ENCODE measurements at places on chromosomes 2 and 18.
A peak's percentile ranks its signal among the peaks of the same experiment; 100 is the strongest.

DNA sequence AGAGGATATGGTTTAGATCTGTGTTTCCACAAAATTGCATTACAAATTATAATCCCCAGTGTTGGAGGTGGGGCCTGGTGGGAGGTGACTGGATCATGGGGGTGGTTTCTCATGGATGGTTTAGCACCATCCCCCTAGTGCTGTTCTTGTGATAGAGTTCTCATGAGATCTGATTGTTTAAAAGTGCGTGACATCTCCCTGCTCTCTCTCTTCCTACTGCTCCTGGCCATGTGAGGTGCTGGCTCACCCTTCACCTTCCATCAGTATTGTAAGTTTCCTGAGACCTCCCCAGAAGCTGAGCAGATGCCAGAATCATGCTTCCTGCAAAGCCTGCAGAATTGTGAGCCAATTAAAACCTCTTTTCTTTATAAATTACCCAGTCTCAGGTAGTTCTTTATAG is 33.1 kb downstream of the LHCGR start:
- no peak for DNase-seq

DNA sequence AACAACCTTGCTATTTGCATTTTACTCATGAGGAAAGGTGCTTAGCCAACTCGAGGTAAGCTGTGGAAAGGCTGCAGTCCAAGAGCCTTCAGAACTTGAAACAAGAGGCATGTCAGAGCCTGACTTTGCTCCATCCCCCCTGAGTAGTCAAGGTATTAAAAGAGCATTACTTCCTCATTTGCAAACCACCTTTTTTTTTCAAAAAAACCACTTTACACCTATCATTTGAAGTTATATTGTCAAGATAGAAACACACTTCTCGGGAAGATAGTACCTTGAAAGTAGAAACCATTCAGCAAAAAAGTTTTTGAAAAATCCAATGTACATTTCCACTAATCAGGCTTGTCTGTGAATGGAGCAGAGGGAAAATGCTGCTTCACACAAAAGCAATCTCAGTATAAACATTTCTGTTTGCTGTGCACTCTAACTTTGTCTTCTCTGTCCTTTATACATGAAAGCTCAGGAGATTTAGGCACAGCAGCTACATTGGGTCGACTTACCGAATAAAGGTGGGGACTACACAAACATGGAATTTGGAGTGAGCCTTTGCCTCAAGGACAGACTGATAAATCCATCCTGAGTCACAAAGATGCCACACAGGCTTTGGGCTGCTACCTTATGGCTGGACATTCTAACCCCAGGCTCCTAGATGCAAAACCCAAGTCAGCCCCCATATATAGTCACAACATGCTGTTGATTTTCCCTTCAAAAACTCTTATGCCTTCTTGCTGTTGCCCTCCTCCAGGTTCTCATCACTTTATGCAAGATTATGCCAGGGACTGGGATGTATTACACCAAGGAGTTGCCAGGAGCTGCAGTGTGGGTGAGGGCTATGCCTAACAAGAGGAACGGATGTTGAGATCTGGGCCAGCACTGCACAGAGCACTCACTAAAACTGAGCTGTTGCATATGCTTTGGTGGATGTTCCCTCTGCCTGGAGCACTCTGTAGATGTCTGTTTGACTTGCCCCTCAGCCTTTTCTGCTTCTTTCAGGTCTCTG is 41.4 kb upstream of the EML4 start:
- peak; percentile 32 for DNase-seq

DNA sequence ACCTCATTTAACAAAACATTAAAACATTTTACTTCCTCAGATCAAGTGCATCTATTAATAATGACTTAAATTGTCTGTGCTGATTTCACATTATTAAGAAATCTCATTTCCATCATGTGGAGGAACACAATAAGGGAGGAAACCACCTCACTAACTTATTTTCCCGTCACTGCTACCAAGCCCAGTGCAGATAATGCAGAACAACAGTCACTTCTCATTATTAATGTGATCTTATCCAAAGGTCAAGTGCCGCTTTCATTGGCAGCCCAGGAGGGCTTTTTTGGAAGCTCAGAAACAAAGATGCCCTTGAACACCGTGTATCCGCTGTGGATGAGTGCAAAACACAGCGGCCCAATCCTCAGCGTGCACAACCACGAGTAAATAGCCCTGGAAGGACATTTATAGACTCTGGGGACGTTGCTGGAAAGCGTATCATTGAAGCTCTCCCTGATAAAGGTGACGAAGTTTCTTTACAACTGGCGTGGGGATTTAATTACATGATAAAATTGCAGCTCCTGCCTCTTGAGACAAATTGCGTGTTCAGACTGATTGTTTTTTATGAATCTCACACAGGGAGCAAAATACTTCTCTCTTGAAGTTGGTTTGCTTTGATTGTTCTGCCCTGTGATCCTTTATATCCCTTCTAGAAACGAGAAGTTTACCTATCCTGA is 13.2 kb downstream of the ASB18 start:
- DNase-seq = no peak

DNA sequence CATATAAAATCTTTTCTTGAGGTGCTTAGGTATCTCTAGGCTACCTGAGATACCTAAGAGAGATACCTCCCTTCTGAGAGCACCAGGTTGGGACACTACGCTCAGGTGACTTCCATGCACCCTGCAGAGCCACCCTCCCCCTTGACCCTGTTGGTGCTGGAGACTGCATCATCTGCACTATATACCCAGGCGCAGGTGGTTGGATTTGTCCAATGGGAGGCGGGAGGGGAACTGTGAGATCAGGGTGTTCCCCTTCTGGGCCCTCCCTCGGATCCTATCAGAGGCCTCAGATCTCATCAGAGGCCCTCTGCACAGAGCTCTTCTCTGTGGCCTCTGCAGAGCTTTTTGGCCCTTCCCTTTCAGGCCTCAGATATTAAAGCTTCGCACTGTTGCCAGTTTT is 158.4 kb downstream of the SH3RF3 start:
- no peak for DNase-seq

GRCh38 chr18:74819433-74820059 is 221.9 kb downstream of the ZNF407 start:
- no peak for DNase-seq

DNA sequence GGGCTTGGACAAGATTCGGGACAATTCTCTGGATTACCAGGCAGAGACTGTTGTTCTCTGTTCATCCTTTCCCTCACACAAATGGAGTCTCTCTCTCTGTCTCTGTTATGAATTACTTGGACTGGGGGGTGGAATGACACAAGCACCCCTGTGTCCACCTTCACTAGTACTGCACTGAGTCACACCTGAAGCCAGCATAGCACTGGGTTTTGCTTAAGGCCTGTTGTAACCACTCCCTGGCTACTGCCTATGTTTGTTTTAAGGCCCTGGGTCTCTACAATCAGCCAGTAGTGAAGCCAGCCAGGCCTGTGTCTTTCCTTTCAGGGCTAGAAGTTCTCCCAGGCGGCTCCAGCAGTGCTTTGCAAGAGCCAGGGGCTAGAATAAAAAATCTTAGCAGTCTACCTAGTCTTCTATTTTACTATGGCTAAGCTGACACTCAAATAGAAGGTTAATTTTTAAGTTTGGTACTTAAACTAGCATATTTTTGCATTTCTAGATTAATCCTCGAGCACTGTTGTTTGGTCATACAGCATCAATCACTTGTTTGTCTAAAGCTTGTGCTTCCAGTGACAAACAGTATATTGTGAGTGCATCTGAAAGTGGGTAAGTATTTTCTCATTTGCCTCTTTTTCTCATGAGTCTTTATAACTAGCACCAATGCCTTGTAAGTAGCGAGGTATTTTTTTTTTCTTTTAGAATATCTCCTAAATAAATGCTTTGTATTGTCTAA is 27.8 kb downstream of the WDR7 start:
- DNase-seq = no peak

DNA sequence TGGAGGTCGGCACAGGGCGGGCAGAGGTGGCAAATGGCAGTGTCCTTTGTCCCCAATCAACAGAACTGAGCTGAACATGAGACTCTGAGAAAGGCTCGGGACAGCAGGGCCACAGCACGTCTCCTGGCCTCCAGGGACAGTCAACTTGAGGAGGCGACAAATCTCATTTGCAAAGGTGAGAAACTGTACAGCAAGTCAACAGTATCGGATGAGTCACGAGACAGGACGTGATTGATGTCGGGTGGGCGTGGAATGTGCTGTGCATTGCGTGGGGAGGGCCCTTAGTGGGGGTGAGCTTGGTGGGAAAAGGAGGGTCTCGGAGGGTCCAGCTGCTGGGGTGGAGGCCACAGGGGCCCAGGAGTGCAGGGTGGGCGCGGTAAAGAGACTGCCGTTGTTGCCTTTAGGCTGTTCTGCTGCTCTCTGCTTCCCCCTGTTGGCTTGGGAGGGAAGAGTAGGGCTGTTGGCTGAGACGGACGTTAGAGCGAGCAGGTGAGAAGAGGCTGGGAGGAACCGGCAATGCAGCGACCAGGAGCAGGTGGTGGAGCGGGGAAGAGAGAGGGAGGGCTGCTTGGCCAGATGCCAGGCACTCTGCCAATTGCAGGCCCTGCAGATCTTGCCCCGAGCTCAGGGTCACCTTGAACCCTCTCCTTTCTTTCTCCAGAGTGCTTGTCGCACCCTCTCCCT is 164.3 kb downstream of the BCL2 start:
- peak; percentile 65 for DNase-seq

- DNase-seq = no peak
Measured at GRCh38 chr2:131094463-131095281, 1.4 kb upstream of the FAM168B start.

GRCh38 chr2:53512071-53512826 is 255.4 kb upstream of the CHAC2 start:
- peak; percentile 2 for DNase-seq

- DNase-seq = no peak
Measured at GRCh38 chr18:38481576-38481975, 916.0 kb upstream of the CELF4 start.

DNA sequence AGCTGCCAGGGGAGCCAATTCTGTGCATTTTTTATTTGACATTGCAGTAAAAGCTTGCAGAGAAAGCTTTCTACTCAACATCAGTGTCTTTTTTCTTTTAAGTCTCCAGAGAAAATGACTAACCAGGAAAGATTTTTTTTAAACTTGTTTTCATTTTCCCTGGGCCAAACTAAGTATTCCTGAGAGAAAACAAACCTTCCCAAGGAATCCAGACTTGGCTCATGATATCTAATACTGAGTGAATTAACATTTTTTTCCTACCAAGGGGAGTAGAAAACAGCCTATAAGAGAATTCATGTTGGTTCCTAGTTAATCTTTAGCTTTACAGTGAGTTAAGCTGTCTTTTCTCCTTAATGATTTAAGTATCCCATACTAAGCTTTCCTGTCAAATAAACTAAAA is 46.7 kb downstream of the DAPL1 start:
- DNase-seq = no peak

- DNase-seq = no peak
Measured at GRCh38 chr18:32270341-32270740, 80.5 kb downstream of the MEP1B start.

DNA sequence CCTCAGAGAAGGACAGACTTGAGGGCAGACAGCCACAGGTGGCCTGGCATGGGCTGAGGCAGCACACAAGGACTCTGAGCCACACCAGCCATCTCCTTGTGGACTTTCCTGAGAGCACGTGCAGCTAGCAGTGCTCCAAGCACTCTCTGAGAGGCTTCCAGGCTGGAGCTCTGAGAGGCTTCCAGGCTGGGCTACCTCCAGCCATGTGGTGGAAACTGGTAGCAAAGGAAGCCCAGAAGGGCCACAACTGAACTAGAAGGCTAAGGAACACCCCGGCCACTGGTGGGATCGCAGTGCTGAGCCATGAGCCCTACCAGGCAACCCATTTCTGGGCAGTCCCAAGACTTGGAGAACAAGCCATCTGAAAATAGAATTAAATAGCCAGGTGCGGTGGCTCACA is 39.5 kb downstream of the BCL11A start:
- DNase-seq = no peak

- no peak for DNase-seq
Measured at GRCh38 chr2:17658251-17658843, 95.3 kb downstream of the SMC6 start.

GRCh38 chr2:207930747-207931146 is 94.6 kb downstream of the PLEKHM3 start:
- no peak for DNase-seq

DNA sequence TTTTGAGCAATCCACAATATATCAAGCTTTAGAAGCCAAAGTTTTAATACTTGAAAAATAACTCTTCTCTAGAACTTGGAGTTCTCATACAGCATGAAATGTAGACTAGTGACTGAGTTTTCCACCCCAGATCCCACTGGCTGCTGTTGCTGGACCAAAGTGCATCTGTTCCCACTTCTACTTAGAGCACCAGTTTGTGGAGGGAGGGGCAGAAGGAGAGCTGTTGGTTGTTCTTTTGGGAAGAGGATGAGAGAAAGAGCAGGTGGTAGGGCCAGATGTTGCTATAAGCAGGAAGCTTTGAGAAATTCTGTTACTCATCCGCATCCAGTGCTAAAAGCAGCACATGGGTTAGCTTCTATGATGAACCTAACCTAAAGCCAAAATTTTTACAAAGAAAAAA is 59.0 kb downstream of the MBD2 start:
- DNase-seq = no peak

DNA sequence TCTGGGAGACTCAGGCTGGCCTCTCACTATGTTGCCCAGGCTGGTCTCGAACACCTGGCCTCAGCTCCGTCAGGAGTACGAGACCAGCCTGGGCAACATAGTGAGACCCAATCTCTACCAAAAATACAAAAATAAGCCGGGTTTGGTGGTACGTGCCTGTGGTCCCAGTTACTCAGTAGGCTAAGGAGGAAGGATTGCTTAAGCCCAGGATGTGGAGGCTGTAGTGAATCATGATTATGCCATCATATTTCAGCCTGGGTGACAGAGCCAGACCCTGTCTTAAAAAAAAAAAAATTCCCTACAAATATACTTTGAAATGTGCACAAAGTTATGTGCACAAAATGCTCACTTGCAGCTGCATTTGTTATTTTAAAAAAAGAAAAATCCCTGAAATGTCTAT is 26.3 kb upstream of the AGAP1 start:
- peak; percentile 63 for DNase-seq

DNA sequence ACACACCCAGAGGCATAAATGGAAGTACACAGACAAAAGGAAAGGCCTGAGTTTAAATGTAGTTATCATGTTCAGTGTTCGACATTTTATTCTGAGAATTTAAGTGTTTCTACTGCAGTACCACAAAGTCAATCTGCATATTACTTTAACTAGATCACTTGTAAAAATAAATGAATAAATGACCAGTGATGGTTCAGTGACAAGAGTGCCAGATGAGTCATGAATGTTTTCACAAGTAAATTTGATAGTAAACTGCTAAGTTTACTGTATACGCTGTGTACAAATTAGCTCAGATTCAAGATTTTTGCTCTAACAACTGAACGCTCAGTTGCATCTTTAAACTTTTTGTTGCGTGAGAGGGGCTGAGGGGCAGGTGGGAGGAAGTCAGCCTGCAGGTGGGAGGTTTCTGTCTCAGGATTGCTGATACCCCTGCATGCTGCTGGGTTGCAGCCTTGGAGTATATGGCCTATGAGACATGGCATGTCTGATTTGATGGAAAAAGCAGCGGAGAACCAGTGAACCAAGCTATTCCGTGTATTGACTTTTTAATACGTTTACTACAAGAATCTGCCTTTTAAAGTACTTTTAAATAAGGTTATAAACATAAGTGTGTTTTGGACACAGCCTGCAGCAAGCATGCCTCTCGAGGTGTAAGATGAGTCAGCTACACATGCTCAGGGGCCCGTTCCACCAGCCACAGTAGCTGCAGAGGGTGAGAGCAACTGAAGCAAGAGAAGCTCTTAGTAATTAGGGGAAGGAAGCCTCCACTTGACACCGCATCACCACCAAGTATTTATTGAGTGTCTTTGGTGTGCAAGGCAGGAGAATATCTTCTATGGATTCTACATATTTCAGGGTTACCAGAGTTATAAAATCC is 245.1 kb downstream of the NEDD4L start:
- DNase-seq = peak; percentile 61

- DNase-seq = no peak
Measured at GRCh38 chr2:224072541-224073188, 33.6 kb upstream of the SERPINE2 start.

GRCh38 chr2:63692002-63692606 is 103.3 kb downstream of the MDH1 start:
- peak; percentile 14 for DNase-seq
